ENCODE measurements at places on chromosomes 2 and 18.

DNA sequence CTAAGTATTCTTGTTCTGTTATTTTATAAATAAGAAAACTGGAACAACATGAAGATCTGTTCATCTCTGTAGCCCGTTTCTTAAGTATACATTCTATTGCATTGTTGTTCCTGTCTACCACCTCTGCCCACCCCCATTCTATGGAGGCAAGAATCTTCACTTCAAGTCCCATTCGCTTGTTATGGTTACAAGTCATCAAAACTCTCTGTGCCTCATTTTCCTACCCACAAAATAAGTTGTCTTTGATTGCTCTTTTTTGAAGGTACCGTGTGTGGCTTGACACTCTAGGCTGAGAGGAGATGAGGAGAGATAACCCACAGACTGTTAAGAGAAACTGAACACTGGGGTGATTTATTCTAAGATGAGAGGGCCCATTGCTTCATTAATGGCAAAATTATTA is 2.9 kb upstream of the EVA1A start:
- no peaks in the 10 kb centered on the region for H3K36me3 ChIP-seq
- H3K4me1 ChIP-seq, result no peaks in the 10 kb centered on the region
- H3K27me3 ChIP-seq, result no peaks in the 10 kb centered on the region
- H3K4me3 ChIP-seq, result no peak overlapping the region
- H3K27ac ChIP-seq, result no peak overlapping the region
- DNase-seq, result no peak

DNA sequence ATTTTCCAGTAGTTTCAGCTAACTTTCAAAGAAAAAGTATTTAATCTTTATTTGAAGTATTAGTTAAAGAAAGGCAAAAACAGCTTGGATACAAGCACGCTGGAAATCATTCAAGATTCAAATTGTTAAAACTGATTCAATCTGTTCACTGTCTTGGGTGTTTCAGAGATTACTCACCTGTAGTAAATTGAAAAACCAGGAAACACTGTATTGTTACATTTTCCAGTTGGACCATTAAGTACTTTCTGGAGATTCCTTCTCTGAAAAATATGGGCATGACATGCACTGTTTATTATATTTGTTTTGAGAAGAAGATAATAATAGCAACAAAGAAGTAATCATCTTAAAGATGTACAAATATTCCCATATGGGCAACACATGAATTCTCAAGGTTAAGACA is 196.1 kb downstream of the UBE2E3 start:
- H3K4me1 ChIP-seq, result peaks cover 26% of the 10 kb centered on the region
- DNase-seq, result no peak
- H3K27me3 ChIP-seq, result no peaks in the 10 kb centered on the region
- H3K36me3 ChIP-seq, result no peaks in the 10 kb centered on the region
- H3K4me3 ChIP-seq, result no peak overlapping the region

GRCh38 chr2:26848336-26849055 is 564 bp downstream of the DPYSL5 start:
- no peak overlapping the region for H3K4me3 ChIP-seq
- no peaks in the 10 kb centered on the region for H3K36me3 ChIP-seq
- H3K4me1 ChIP-seq, result peaks cover 19% of the 10 kb centered on the region
- peak; percentile 17 for DNase-seq
- H3K27ac ChIP-seq, result no peak overlapping the region
- peaks cover 53% of the 10 kb centered on the region for H3K27me3 ChIP-seq

GRCh38 chr2:169285531-169286235 is 76.7 kb downstream of the LRP2 start:
- H3K27ac ChIP-seq, result no peak overlapping the region
- no peaks in the 10 kb centered on the region for H3K36me3 ChIP-seq
- no peaks in the 10 kb centered on the region for H3K4me1 ChIP-seq
- no peak for DNase-seq
- H3K4me3 ChIP-seq, result no peak overlapping the region

DNA sequence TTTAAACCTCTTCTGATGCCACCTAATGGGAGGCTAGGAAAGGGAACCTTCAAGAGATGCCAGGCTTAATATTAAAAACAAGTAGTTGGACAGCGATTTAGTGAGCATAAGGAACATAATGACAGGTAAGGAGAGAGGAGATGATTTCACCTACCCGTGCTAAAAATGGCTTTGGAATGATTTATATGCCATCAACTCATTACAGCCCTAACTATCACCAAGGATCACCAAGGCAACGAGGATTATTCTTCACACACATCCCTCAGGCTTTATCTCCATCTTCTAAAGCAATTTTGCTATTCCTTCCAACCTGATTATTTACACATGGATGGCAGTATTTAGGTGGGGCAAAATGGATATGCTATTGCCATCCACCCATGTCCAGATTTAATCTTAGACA is 237.8 kb downstream of the DCC start:
- H3K36me3 ChIP-seq, result no peaks in the 10 kb centered on the region
- no peaks in the 10 kb centered on the region for H3K4me1 ChIP-seq
- H3K4me3 ChIP-seq, result no peak overlapping the region
- H3K27ac ChIP-seq, result no peak overlapping the region
- no peaks in the 10 kb centered on the region for H3K27me3 ChIP-seq
- DNase-seq, result no peak

DNA sequence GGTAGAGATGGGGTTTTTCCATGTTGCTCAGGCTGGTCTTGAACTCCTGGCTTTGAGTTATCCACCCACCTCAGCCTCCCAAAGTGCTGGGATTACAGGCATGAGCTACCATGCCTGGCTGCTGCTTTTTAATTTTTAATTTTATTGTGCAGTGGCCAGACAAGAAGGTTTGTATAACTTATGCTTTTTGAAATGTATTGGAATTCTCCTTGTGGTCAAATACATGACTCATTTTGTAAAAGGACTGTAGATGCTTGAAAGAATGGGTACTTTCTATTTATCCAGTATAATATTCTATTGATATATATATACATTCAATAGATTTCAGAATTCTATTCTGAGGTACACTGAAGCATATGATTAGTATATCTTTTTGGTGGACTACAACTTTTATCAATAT is 82.6 kb upstream of the ST3GAL5 start:
- H3K27ac ChIP-seq, result no peak overlapping the region
- H3K4me1 ChIP-seq, result no peaks in the 10 kb centered on the region
- H3K36me3 ChIP-seq, result no peaks in the 10 kb centered on the region
- no peak overlapping the region for H3K4me3 ChIP-seq
- no peaks in the 10 kb centered on the region for H3K27me3 ChIP-seq

DNA sequence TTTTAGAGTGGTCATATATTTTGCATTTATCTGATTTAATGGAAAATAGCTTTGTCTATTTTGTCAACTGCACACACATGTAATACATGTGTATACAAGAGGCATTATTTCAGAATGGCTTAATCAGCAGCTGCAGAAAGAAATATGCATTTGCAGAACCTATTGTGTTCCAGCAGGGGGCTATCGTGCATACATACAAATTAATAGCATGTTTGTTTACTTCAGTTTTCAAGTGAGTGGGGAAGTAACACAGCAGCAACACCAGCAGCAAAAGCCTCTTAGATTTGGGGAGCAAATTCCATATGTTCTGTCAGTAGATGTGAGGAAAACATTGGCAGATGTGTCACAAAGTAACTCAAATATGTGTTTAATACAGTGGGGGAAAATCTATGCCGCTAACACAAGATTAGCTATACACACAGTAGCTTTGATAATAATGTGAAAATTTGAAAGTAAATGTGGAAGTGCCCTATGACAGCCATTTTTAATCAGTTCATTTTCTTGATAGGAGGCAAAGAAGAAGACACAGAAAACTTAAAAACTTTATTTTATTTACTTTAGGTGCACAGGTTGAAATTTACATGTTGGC is 218.1 kb downstream of the WDR7 start:
- H3K36me3 ChIP-seq, result no peaks in the 10 kb centered on the region
- peaks cover 14% of the 10 kb centered on the region for H3K4me1 ChIP-seq
- no peak for DNase-seq

DNA sequence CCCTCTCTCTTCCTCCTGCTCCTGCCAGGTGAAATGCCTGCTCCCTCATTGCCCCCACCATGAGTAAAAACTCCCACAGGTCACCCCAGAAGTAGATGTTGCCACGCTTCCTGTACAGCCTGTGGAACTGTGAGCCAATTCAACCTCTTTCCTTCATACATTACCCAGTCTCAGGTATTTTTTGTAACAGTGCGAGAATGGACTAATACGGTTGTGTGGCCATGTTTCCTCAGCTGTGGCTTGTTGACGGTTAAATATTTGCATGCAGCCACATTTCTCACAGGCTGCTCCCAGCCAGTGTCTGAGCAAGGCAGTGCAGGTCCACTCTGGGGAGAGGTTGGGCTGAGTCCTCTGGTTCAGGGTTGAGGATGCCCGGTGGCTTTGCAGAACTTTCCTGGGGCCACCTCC is 27.8 kb upstream of the COPS8 start:
- no peak for DNase-seq
- no peaks in the 10 kb centered on the region for H3K4me1 ChIP-seq
- no peak overlapping the region for H3K4me3 ChIP-seq
- H3K36me3 ChIP-seq, result no peaks in the 10 kb centered on the region

DNA sequence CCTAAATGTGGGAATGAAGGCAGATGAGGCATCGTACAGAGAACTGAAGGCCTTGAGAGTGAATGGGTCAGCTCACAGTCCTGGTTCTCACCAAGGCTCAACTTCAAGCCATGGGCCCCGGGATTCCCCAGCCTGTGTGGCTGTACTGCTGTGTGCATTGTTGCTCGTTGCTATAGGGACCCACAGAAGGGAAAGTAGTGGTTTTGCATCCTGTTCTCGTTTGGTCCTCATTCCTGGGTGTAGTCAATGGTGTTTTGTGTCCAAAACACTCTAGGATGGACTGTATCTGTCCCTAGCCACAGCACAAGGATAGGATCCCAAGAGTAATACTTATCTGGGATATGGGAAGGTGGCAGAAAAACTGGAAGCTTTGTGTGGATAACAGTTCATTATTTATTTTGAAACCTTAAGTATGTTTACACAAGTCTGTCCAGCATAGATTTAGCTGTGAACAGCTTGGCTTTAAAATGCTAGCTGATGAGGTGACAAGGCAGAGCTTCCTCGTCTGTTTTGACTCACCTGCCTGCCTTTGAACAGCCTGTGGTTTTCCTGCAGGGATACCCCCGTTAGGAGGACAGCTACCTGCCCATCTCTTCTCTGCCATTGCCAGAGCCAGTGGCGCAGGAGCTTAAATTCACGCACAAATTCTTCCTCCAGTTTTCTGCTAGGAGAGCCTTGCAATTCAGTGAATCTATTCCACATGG is 85.0 kb downstream of the WDSUB1 start:
- H3K36me3 ChIP-seq, result no peaks in the 10 kb centered on the region
- DNase-seq, result peak; percentile 51
- peaks cover 4% of the 10 kb centered on the region for H3K27me3 ChIP-seq
- H3K4me3 ChIP-seq, result no peak overlapping the region
- peaks cover 16% of the 10 kb centered on the region for H3K4me1 ChIP-seq

- H3K27ac ChIP-seq, result no peak overlapping the region
- no peaks in the 10 kb centered on the region for H3K27me3 ChIP-seq
- DNase-seq, result no peak
- no peak overlapping the region for H3K4me3 ChIP-seq
Measured at GRCh38 chr2:135796606-135797005, 40.4 kb downstream of the LCT start.

DNA sequence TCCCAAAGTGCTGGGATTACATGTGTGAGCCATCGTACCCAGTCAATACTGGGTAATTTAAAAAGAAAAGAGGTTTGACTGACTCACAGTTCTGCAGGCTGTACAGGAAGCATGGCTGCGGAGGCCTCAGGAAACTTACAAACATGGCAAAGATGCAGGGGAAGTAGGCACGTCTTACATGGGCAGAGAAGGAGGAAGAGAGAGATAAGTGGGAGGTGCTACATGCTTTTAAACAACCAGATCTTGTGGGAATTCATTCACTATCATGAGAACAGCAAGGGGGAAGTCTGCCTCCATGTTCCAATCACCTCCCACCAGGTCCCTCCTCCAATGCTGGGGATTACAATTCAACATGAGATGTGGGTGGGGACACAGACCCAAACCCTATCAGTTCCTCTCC is 192.5 kb downstream of the ATAD2B start:
- H3K27ac ChIP-seq, result no peak overlapping the region
- H3K27me3 ChIP-seq, result no peaks in the 10 kb centered on the region
- no peak for DNase-seq

DNA sequence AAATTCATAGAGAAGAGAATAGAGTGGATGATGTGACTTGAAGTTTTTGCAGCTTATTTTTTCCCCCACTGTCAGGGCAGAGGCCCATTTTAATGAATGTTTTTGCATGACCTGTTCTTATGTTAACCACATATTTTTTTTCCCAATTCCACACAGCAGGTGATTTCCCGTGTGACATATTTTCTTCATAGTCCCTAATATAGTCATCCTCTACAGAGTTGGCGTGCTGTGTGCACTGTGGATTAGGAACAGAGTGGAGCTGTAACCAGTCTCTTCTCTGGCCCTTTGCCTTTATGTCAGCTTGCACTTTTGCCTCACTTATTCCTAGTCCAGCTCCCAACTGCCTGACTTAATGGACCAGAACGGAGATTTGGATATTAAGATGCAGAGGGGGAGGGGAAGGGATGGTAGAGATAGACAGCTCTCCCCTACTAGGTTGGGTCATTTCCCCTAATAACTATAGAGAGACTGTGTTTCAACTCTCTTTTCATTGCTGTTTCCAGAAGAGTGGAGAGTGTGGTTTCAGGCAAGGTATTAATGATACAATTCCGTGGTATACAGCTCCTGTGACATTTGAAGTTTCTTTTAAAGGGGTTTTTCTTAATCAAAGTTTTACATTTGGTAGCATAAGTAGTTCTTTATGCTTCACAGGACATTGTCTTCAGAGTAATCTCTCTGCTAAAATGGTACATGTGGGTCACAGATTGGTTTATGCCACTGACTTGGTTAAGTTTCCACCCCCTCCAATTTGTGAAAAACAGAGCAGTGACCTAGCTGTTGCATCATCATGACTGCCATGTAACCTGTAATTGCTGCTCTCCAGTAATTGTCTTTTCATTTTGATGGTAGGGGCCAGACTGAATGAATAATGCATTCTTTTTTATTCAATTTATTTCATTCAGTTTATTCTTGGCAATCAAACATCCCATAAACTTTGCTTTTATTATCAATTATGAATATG is 161.3 kb downstream of the HAUS1 start:
- H3K36me3 ChIP-seq, result peaks cover 19% of the 10 kb centered on the region
- no peak overlapping the region for H3K27ac ChIP-seq
- no peaks in the 10 kb centered on the region for H3K4me1 ChIP-seq
- no peaks in the 10 kb centered on the region for H3K27me3 ChIP-seq
- no peak overlapping the region for H3K4me3 ChIP-seq

GRCh38 chr18:3441290-3441689 is 8.7 kb upstream of the TGIF1 start:
- DNase-seq, result no peak
- H3K27me3 ChIP-seq, result no peaks in the 10 kb centered on the region
- H3K4me3 ChIP-seq, result no peak overlapping the region
- H3K4me1 ChIP-seq, result no peaks in the 10 kb centered on the region
